Right hindlimb (tissue), 1 donor: ENCODE measurements at places on chromosomes 2 and 18.

GRCh38 chr18:45275367-45276113, 339.7 kb upstream of the SLC14A2 start:
- no peak for DNase-seq

- DNase-seq: no peak
Observed at GRCh38 chr2:160679686-160680085, 186.1 kb upstream of the RBMS1 start.

- peak; percentile 96 for DNase-seq
Observed at GRCh38 chr2:120867290-120868241, 131.9 kb downstream of the GLI2 start.

GRCh38 chr2:222592176-222592575, 63.7 kb downstream of the FARSB start:
- DNase-seq: no peak

GRCh38 chr18:7603259-7604000, 36.3 kb downstream of the PTPRM start:
- no peak for DNase-seq

GRCh38 chr2:240419723-240420122, 15.7 kb upstream of the GPC1 start:
- peak; percentile 33 for DNase-seq
